T-helper 9 cell (primary cell): ENCODE measurements at places on chromosomes 6 and 20.

DNA sequence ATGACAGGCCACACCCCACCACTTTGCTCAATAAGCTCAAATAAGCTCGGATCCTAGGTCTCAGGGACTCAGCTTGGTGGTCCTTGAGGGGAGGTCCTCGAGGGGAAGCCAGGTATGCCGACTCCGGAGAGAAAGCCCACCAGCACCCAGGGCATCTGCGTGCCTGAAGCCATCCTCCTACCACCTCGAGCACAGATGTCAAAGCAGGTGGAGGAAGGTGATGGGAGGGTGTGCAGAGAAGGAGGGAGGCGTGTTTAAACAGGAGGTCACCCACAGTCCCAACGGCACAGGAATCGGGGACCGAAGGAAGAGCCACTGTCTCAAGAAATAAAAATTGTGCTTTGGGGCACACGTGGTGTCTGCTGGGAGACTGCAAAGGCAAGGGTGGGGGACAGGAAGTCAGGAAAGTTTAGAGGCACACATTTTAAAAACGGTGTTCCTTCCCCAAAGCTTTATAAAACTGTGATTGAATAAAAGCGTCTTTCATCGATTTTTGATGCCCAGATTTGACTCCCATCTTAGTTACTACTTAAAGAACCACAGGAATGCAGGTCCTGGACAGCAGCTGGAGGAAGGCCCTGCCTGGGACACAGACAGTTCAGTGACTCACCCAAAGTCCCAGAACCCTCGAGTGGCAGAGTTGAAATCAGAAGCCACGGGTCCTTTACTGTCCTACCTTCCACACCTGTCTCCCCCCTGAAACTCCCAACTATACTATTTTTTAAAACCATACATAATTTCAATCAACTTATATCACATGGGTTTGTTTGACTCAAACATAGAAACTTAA, 221.0 kb upstream of the PDE10A start:
- no peak for DNase-seq

DNA sequence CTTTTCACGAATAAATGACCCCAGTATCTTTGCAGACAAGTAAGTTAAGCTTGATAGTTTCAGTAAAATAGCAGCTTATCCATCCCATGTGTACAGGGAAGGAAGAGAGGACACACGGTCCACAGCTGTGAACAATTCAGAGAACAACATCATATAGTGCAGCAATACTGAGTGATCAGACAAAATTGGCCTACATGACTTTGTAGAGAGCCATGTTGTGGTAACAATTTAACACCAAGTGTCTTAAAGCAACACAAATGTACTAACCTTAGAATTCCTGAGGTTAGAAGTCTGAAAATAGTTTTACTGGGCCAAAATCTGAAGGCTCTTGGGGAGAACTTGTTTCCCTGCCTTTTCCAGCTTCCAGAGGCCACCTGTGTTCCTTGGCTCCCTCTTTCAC, 12.5 kb downstream of the FAM184A start:
- no peak for DNase-seq

DNA sequence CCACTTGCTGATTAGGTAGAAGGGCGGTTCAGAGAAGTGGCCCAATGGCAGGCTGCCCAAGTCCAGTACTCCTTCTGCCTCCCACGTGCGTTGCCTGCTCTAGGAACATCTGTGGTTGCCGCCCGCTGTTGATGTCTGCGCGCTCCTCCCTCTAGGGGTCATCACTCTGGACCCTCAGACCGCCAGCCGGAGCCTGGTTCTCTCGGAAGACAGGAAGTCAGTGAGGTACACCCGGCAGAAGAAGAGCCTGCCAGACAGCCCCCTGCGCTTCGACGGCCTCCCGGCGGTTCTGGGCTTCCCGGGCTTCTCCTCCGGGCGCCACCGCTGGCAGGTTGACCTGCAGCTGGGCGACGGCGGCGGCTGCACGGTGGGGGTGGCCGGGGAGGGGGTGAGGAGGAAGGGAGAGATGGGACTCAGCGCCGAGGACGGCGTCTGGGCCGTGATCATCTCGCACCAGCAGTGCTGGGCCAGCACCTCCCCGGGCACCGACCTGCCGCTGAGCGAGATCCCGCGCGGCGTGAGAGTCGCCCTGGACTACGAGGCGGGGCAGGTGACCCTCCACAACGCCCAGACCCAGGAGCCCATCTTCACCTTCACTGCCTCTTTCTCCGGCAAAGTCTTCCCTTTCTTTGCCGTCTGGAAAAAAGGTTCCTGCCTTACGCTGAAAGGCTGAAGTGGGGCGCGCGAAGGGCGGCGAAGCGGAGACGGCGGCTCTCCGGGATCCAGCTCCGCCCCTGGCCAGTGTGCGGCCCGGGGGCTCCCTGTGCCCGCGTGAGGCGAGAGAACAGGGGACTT, 8.5 kb downstream of the TRIM15 start:
- no peak for DNase-seq

- DNase-seq = no peak
These were observed 153.3 kb downstream of the SCML4 start for GRCh38 chr6:107670792-107671199.

DNA sequence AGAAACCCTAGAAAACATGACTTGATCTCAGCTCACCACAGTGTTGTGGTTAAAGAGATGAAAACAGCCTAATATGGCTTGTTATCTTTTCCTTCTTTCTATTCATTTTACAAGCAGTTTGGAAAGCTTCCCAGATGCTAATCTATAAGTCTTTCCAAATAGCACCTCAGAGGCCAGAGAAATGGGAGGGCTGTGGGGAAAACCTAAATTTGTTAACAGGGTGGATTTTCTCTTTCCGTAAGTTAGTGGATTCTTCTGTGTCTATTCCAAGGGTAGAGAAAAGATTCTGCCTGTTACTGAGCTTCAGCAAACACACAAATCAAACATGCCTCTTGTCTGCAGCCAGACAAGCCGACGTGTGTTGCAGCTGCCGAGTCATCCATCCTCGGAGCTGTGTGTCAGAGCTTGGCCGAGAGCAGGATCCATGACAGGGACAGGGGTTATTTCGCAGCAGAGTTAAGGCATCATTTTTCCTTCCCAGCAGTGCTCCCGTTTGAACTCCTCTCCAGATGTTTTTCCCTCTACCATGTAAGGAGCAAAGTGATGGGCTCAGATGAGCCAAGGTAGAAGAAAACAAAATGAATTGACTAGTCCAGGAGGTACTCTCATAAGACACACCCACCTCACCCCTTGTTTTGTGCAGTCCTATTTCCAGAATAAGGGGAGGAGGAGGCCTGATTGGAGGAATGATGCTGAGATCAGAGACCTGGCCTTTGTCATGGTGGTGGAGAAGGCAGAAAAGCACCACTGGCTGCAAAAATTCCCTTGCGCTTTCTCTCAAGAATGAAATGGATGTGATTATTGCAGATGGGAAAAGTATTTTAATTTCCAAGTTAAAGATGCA, 560.0 kb downstream of the C6orf118 start:
- DNase-seq = no peak

DNA sequence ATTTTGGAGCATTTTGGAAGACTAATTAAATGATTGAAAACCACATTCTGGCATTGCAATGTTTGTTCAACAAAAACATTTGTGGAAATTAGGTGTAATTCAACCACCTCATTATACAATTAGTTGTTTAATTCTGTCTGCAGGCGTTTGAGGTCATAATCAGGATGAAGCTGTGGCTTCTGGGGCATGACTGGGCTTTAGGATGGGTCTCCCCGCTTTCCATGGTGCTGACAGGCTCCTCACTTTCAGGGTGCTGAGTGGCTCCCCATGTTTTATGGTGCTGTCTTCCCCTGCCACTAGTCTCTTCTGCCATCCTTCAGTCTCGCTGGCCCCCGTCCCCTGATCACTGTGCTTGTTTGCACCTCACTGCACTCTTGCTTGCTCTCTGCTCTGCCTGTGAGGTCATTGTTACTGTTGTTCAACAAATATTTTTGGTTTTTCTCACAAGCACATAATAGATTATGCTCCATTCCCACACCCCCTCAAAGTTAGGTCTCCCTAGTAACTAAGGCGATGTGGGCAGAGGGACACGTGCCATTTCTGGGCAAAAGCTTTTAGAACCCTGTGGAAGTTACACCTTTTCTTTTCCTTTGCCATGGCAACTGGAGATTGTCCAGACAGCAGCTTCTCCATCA, 25.4 kb upstream of the ZNF831 start:
- DNase-seq = no peak

GRCh38 chr20:57930351-57930750, 220.5 kb upstream of the PMEPA1 start:
- no peak for DNase-seq

DNA sequence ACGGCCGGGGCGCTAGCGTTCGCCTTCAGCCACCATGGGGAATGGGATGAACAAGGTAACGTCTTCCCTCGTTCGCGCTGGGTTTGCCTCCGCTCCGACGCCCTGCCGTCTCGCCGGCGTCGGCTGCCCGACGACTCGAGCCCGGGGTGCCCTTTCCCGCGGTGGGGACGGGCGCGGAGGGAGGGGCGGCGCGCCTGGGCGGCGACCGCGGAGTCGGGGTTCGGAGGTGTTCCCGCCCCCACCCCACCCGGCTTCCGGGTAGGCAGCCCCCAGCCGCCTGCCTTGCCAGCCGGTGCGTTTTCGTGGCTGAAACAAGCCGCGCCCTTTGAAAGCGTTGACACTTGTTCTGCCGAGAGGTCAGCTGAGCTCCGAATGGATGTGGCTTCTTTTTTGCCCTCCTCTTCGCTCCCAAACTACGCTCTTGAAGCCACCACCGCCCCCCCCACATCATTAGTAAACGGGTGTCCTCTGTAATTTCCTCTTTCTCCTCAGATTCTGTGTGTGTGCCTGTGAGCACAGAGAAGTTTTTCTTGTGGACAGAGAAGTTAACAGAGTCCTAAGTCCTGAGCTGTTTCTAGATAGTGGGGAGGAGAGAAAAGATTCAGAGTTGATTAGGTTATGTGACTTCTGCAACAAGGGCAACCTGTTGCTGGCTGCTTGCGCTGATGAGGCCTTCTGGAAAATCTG, 362 bp downstream of the DUSP22 start:
- DNase-seq = peak; percentile 72

- no peak for DNase-seq
These were observed 845 bp downstream of the ENPP1 start for GRCh38 chr6:131808460-131809269.

DNA sequence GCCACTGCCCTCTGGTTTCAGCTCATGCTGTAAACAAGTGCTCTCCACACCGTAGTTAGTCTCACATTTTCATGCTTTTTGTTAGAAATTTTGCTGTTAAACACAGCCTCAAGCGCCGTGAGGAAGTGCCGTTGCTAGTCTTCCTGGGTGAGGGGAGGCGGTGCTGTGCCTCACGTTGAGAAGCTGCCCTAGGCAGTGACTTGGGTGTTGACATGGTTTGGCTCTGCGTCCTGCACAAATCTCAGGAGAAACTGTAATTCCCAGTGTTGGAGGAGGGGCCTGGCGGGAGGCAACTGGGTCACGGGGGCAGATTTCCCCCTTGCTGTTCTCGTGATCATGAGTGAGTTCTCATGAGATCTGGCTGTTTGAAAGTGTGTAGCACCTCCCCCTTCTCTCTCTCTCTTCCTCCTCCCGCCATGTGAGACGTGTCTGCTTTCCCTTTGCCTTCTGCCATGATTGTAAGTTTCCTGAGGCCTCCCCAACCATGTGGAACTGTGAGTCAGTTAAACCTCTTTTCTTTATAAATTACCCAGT, 95.8 kb downstream of the ERMARD start:
- no peak for DNase-seq
